Gastroesophageal sphincter (tissue), 4 donors: ENCODE measurements at places on chromosomes 4 and X. TPM values are rescaled to one million over a fixed set of nuclear protein-coding genes. Genes with fewer than 3 reads are reported as not detected.

- ATAC-seq, result peak; percentile 30
These were observed 67.5 kb downstream of the RBM47 start for GRCh38 chr4:40562208-40562607.

- peak; percentile 57 for ATAC-seq
These were observed 679.9 kb downstream of the RPA4 start for GRCh38 chrX:97563531-97564133.

DNA sequence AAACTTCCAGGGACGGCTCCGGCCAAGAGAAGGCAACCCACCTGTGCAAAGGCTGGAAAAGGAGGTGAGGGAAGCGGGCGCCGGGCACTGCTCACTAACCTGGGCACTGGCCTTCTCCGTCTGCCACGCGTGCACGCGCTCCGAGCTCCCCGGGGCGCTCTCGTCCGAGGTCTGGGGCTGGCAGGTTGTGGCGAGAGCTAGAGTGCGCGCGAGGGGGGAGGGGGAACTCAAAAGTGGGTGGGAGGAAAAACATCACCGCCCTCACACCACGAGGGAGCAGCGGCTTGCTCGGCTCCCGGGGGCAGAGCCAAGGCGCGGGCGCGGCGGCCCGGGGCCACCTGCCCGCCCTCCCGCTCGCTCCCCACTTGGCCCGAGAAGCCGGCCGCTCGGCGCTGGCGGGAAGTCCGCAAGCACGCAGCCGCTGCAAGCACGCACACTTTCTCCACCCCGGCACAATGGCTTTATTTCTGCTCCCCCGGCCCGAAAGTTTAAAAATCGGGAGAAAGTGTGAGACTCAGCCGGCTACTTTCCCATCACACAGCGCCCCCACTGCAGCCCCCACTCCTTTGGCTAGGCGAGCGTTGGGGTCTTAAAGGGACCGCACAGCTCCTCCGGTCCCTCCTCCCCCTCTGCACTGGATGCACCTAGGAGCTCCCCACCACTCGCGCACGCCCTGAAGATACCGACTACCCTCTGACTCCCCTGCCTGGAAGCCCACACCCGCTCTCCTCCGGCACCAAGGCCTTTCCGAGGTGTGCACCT lies at the start of gene CHRDL1:
CHRDL1 (minus strand) TSS at position 173 of the 762 bp plus-strand sequence. CDS start 3,636 bp downstream, outside the sequence.
- ATAC-seq, result peak; percentile 88

The MGAT4D gene
- not detected for total RNA-seq

The ADAM29 gene
- not detected for total RNA-seq

DNA sequence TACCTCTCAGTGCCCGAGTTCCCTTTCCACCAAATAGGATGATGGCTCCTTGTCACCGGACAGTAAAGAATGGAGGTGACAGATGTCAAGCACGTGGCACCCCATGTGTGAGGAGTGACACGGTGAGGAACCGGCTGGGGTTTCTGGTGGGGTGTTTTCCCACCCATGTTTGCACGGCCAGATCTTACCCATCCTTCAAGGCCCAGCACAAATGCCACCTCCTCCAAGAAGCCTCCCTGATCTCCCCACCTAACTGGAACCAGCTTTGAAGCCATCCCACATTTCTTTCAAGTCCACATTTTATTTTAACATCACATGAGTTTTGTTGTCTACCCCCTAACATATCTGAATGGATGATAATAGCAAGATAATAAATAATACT lies 63.0 kb downstream of the WFS1 start:
- no peak for ATAC-seq

DNA sequence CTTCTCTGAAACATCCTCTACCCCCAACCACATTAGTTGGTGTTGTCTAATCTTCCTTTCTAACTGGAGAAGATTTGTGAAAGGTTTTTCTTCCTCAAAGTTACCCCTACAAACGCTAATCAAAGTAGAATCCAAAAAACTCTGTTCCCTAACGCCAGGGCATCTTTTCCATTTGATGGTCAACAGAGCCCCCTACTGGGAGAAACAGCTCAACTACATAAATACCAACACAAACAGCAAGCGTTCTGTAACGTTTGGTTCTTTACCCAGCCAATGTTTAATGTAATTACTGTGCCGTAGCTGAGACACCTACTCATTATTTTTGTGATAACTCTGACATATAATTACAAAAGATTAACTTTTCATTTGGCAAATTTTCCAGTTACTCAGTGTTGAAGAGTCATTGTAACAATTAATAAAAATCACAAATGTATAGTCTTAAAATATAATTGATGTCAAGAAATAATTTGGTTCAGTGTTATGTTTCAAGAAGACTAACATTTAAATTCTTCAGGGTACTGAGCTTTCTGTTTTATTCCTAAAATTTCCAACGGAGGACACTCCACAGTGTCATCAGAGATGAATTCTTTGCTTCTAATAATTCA lies 94.9 kb upstream of the TBC1D9 start:
- ATAC-seq, result peak; percentile 65

DNA sequence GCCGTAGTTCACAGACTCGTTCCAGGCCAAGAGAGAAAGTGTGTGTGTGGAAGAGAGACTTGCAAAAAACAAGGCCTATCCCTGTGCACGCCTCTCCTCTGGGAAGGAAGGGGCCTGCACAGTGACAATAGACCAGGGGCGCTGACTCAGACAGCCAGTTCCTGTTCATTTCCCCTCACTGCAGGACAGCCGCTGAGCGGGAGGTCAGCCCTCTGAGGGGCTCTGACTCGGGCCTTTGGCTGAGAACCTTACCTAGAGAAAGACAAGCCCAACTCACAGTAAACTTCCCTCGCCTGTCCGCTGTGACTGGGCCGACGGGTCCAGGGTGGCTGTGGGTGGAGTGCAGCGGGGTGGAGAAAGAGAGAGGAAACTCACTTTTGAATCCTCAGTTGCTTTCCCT lies 52.1 kb downstream of the RTL5 start:
- peak; percentile 45 for ATAC-seq

- ATAC-seq, result no peak
These were observed 63.7 kb downstream of the SPCS3 start for GRCh38 chr4:176383273-176384077.

The DUSP9 gene
- not detected for total RNA-seq

The ADH1B gene
- total RNA-seq, result 519 TPM
